ENCODE measurements at places on chromosomes 6 and 20.

DNA sequence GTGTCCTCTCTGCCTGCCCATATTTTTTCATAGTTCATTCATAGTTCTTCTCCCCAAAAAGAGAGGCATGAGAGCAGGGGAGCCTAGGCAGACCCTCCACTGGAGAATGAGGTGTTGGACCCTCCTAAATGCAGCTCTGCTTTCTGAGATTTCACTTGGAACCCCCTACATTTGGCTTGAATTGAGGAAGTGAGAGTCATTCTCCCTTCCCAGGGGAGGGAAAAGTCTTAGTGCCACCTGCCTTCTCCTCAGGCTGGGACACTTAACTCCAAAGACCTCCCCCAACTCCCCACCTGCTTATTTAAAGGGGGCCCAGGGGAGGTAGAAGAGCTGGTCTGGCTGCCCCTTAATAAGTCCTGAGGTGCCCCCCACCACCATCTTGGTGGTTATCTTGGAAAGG lies 78.2 kb downstream of the CHMP4B start:
- H3K27me3 ChIP-seq = no peaks in the 10 kb centered on the region
- H3K4me1 ChIP-seq = no peaks in the 10 kb centered on the region
- H3K27ac ChIP-seq = no peak overlapping the region
- H3K36me3 ChIP-seq = no peaks in the 10 kb centered on the region
- no peak overlapping the region for H3K4me3 ChIP-seq

- no peaks in the 10 kb centered on the region for H3K4me1 ChIP-seq
- no peak overlapping the region for H3K4me3 ChIP-seq
- H3K27me3 ChIP-seq = no peaks in the 10 kb centered on the region
- no peak overlapping the region for H3K27ac ChIP-seq
- no peaks in the 10 kb centered on the region for H3K36me3 ChIP-seq
Measured at GRCh38 chr6:81451787-81452186, 300.7 kb downstream of the TENT5A start.

- H3K4me1 ChIP-seq = peaks cover 4% of the 10 kb centered on the region
- no peak for DNase-seq
- H3K4me3 ChIP-seq = no peak overlapping the region
- no peaks in the 10 kb centered on the region for H3K36me3 ChIP-seq
- no peaks in the 10 kb centered on the region for H3K27me3 ChIP-seq
- H3K27ac ChIP-seq = no peak overlapping the region
Measured at GRCh38 chr6:22892452-22892851, 323.1 kb downstream of the HDGFL1 start.

GRCh38 chr20:7136886-7137285 lies 369.4 kb downstream of the BMP2 start:
- no peak overlapping the region for H3K27ac ChIP-seq
- no peak for DNase-seq
- H3K4me1 ChIP-seq = no peaks in the 10 kb centered on the region
- H3K4me3 ChIP-seq = no peak overlapping the region
- no peaks in the 10 kb centered on the region for H3K27me3 ChIP-seq

DNA sequence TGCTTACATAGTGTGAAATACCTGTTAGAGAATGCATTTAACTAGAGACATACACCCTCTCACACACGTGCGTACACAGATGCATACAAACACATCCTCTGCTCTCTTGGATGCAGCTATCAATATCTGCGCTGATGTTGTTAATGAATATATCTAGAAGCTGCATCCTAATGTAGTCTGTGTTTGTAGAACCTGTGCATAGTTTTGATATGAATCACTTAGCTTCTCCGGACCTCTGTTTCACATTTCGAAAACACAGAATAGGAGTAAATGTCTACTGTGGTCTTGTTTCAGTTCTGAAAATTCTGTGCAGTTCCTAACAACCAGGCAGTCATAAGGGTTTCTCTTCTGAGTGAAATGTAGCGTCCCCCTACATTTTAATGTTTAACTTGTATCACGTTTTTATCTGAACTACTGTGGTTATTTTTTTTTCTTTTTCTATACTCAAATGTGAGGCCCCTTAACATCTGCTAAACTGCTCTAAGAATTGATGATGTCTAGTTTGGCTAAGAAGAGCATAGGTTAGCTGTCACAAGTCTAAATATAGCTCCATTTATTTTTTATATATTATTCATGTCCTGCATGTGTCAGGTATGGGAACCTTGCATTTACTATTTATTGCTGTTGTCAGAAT lies 254.5 kb downstream of the TMEM242 start:
- H3K27ac ChIP-seq = no peak overlapping the region
- H3K4me1 ChIP-seq = peaks cover 53% of the 10 kb centered on the region
- no peak overlapping the region for H3K4me3 ChIP-seq
- no peak for DNase-seq
- no peaks in the 10 kb centered on the region for H3K36me3 ChIP-seq
- H3K27me3 ChIP-seq = no peaks in the 10 kb centered on the region

- no peaks in the 10 kb centered on the region for H3K36me3 ChIP-seq
- DNase-seq = no peak
- no peaks in the 10 kb centered on the region for H3K27me3 ChIP-seq
- no peak overlapping the region for H3K27ac ChIP-seq
- H3K4me1 ChIP-seq = no peaks in the 10 kb centered on the region
Measured at GRCh38 chr20:15706719-15707118, 866.5 kb downstream of the KIF16B start.

All from lower lobe of right lung (tissue), 2 donors.